Type B pancreatic cell (in vitro differentiated cells): ENCODE measurements at places on chromosomes 6 and 20. TPM values are rescaled to one million over a fixed set of nuclear protein-coding genes. Genes with fewer than 3 reads are reported as not detected.
A peak's percentile ranks its signal among the peaks of the same experiment; 100 is the strongest.

The TINAG gene
- 0.33 TPM in 1 of 2 replicates, not detected in the other for total RNA-seq

The CHMP4B gene
- total RNA-seq, result 111 and 170 TPM in 2 replicates

DNA sequence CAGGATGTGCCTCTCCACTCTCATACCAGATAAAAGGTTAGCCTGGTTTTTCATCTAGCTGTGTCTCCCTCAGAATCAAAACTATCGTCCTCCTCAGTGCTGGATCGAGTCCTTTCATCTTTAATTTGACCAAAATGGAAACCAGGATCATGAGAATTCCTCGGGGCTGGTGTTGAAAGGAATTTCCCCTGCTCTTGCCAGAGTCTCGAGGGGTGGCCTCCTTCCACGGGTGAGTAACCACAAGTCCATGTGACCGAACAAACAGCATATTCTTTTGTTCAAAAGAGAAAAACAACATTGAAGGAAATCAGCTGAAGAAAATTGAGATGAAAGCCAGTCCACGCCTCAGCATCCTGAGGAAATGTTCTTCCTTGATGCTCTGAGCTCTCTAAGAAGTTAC is 165.9 kb upstream of the CDYL start:
- peaks cover 23% of the 10 kb centered on the region for H3K4me1 ChIP-seq
- no peak overlapping the region for H3K27ac ChIP-seq
- H3K27me3 ChIP-seq, result peaks cover 4% of the 10 kb centered on the region
- DNase-seq, result no peak

GRCh38 chr20:38418509-38419204 is 16.5 kb downstream of the SNHG17 start:
- no peak for DNase-seq
- peaks cover 52% of the 10 kb centered on the region for H3K36me3 ChIP-seq
- H3K27me3 ChIP-seq, result no peaks in the 10 kb centered on the region

DNA sequence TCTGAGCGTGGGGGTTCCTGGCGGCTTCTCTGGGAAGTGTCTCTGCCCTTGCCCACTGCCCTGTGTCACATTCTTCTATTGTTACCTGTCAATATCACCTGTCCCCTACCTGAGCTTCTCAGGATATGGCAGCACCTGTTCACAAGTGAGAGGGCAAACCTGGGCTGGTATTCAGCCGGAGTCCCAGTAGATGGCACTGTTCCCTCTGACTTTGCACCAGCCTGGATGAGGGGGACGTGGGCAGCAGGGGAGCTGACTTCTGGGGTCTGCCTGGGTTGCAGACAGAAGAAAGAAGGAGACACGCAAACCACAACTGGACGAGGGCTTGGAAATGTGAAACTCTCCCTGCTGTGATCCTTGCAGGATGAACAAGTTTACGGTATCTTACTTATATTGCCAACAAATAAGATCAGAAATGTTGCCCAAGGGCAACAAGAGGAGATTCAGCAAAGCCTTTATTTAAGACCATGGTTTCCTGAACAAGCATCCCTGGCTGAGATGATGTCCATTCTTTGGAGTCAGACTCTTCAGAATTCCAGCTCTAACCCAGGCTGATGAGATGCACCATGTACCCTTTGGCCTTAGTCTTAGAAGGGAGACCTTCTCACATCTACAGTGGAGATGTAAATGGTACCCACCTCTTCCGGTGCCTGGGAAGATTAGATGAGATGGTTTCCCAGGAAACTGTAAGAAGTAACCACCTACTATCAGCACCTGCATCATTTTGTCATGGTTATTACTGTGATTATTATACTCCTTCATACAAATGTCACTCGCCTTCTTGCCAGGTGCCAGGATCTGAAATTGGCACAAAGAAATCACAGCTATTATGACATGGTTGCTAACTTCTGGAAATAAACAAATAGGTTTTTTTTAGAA is 400.0 kb upstream of the CDH4 start:
- no peaks in the 10 kb centered on the region for H3K36me3 ChIP-seq
- peaks cover 31% of the 10 kb centered on the region for H3K27me3 ChIP-seq
- no peaks in the 10 kb centered on the region for H3K4me1 ChIP-seq

DNA sequence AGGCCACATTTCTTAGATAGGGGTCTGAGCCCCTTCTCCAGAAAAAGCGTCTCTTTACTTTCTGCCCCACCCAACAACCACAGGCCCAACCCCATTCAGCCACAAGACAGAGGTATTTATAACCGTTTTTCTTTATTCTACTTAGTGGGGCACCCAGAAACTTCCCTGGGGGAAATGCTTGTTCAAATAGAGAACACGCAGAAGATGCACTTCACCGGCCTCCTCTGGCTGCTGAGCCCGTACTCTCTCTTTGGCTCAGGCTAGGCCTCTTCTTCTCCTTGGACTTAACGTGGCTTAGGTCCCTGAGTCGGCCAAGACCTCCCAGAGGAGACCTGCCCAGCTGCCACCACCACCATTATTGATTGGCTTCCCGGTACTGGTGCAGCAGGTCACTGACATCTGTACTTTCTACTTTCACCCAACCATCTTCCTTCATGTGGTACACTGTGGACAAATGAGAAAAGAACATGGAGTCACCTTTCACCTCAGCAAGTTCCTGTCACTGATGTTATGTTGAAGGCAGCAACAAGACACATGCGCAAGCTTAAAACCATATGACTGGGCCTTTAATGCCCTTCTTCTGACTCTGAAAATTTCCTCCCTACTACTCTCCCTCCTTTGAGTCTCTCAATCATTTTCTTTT is 2.2 kb upstream of the TAP2 start:
- peaks cover 52% of the 10 kb centered on the region for H3K27me3 ChIP-seq
- H3K36me3 ChIP-seq, result peaks cover 3% of the 10 kb centered on the region
- H3K27ac ChIP-seq, result no peak overlapping the region
- no peak for DNase-seq
- peak overlapping the region; percentile 12 for H3K4me3 ChIP-seq

DNA sequence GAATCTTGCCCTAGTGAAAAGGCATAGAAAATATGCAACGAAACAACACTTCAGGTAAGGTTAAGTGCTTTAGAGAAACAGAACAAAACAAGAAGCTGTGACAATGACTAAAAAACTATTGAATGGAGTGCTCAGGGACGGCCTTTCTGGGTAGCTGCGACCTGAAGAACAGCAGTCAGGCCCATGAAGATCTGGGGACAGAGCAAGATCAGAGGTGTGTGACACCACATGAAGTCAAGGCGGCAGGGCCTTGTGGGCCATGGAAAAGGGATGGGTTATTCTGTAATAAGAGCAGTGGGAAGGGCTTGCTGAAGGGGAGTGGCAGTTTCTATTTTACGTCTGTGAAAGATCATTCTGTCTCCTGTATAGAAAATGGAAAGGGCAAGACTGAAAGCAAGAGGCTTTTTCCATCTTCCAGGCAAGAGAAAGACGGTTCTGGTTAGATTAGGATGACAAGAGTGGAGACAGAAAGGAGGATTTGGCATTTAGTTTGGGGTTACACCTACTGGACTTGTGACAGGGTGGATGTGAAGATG is 5.1 kb downstream of the UBE2V1 start:
- H3K36me3 ChIP-seq, result peaks cover 17% of the 10 kb centered on the region
- DNase-seq, result no peak
- peak overlapping the region; percentile 92 for H3K27ac ChIP-seq
- peaks cover 54% of the 10 kb centered on the region for H3K4me1 ChIP-seq

DNA sequence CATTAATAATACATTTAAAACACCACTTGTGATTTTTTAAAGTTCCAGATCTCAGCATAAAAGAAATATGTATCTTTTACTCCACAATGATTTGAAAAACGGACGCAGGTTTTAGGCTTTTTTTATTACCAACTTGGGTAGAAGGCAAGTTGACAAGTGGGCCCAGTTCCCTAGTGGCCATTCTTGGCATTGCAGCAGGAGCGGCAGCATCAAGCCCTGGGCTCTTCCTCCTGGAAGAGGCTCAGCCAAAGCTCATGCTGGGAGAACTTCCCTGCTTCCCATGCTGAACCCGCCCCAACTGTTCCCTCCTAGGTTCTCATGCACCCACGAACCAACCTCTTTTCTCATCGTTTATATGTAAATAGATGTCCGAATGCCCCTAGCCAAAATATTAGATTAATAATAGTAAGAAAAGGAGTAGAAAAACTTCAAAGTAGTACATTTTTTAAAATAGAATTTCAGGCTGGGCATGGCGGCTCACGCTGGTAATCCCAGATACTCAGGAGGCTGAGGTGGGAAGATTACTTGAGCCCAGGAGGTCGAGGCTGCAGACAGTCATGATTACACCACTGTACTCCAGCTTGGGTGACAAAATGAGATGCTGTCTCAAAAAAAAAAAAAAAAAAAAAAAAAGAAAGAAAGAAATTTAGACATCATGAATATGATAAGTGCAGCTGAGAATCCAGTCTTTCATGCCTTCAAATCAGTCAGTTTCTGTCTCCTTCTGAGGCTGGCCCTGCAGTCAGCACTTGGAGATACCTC is 18.2 kb upstream of the MYB start:
- H3K27me3 ChIP-seq, result peaks cover 18% of the 10 kb centered on the region
- no peaks in the 10 kb centered on the region for H3K36me3 ChIP-seq
- H3K4me3 ChIP-seq, result no peak overlapping the region

DNA sequence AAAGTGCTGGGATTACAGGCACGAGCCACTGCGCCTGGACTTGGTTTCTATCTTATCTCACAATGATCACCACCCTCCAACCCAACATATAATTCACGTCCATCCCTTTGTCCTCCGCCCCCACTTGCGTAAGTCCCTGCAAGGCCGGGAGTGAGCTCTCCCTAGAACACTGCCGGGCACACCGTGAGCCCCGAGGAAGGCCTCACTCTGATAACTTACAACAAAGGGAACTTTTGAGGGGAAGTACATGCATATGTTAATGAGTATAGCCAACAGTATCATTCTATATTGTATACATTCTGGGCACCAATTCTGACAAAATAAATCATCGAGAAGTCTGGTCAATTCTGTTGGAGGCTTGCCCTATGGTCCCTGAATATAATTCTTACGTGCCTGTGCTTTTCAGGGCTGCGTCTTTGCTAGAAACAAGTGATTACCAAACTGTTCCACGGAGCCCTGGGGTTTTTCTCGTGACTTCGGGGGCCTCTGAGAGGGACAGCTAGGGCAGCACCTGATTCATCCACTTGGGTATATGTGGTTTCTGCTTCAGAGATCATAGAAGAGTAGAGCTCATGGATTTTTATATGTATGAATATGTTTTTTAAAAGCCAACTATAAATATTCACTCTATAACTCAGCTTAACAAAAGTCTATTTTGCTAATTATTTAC is 469.8 kb upstream of the AGPAT4 start:
- H3K4me1 ChIP-seq, result peaks cover 8% of the 10 kb centered on the region
- DNase-seq, result no peak
- H3K4me3 ChIP-seq, result no peak overlapping the region
- no peaks in the 10 kb centered on the region for H3K36me3 ChIP-seq
- no peak overlapping the region for H3K27ac ChIP-seq

DNA sequence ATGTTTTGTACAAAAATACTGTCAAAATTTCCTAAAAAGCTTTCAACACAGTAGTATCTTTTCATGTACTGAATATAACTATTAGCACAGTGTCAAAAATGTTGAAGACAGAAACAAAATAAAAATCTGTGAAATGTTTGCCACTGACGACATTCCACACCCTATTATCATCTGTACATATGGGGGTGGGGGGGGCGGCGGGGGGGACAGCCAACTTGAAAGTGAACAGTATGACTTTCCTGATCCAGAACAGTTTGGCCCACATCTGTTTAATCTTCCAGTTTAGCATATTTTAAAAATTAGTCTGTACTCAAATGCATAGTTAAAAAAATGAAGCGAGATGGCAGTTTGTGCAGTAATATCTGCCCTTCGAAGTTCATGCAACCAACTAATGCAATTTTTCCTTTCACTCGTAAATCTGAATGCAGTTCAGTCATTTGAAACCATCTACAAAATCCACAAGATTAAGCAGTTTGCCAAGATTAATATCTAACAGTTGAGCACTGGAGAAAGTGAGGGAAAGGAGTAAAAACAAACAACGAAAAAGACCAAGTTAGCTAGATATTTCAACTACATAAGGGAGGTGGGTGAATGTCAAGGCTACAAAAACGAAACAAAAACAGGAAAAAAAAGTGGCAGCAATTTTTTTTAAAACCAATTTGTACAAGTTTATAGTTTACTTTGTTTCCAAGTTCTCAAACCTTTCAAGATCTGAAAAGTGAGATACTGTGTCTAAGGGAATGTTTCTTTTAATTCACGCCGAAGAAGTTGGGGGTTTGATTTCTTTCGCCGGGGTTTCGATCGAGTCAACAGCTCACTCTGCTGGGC is 1.9 kb downstream of the CITED2 start:
- peaks cover 23% of the 10 kb centered on the region for H3K36me3 ChIP-seq
- peak overlapping the region; percentile 100 for H3K4me3 ChIP-seq
- peak overlapping the region; percentile 85 for H3K27ac ChIP-seq
- peaks cover 57% of the 10 kb centered on the region for H3K4me1 ChIP-seq
- H3K27me3 ChIP-seq, result peaks cover 4% of the 10 kb centered on the region

DNA sequence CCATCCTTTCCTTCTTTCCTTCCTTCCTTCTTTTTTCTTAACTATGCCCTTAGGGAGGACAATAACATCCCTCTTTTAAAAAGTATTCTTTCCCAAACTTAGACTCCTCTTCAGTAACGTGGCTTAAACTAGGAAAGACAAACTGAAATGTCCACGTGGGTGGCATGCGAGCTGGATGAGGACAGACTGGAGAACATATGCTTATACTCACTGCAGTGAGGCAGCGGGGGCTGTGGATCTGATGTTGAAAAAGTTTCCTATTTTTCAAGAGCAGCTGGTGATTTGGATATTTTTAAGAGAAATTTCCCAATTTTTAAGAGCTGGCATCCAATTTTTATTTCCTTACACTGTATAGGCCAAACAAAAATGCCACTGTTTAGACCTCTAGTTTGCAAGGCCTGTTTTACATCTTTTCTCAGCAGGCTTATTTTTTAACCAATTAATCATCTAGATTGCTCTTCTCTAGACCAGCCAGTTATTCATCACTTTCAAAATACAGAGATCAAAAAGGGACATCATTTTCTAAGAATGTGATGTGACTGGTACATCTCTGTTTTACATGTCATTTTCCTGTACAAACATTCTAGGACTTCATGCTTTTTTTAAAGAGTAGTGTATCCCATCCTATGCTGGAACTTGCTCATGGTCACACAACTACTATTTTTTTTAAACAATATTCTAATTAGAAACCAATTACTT is 226.5 kb downstream of the BTBD9 start:
- no peaks in the 10 kb centered on the region for H3K27me3 ChIP-seq
- no peaks in the 10 kb centered on the region for H3K36me3 ChIP-seq
- DNase-seq, result no peak
- no peak overlapping the region for H3K27ac ChIP-seq

DNA sequence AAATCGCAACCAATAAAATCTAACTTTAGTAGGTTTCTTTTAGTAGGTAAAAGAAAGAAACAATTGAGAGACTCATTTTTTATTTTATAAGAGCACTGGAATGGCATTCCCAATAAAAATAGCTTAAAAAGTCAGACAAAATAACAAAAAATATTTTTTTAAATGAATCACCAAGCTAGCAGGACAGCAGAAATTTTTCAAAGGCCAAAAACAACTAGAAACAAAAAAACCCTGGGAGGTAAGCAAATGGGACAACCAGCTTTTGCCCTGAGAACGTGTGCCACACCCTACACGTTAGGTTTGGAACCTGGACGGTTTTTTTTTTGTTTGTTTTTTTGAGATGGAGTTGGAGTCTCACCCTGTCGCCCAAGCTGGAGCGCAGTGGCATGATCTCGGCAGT is 19.6 kb downstream of the GPLD1 start:
- H3K4me3 ChIP-seq, result no peak overlapping the region
- no peaks in the 10 kb centered on the region for H3K27me3 ChIP-seq
- H3K27ac ChIP-seq, result no peak overlapping the region
- no peak for DNase-seq
